NCI-H1436 treated with DMSO at 0.1 percent for 48 hours (cell line): ENCODE measurements at places on chromosomes 12 and 14.

GRCh38 chr12:63864454-63864706, 19.9 kb downstream of the SRGAP1 start:
- no peak for DNase-seq

DNA sequence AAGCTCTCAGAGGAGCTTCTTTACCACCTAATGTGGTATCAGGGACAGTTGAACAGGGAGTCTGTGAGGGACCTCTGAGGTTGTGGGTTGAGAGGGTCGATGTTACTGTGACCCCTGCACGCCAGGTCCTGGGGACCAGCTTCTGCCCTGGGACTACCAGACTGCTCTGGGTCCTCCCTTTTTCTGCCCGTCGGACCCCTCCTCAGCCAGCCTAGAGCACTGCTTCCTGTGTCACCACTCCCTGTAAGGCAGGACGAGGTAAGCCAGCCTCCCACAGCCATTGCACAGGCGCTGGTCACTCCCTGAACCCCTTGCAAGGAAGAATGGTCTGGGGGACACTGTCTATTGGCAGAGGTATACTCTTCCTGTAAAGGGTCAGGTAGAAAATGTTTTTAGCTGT, 38.1 kb downstream of the SYNE3 start:
- DNase-seq = no peak

DNA sequence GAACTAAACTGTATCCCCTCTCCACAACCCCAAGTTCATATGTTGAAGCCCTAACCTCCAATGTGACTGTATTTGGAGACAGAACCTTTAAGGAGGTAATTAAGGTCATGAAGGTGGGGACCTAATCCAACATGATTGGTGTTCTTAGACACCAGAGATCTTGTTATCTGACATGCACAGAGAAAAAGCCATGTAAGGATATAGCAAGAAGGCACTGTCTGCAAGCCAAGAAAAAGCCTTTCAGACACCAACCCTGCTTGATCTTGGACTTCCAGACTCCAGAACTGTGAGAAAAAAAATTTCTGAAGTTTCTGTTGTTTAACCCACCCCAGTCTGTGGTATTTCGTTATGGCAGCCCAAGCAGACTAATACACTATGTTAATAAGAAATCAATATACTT, 62.2 kb upstream of the CFL2 start:
- DNase-seq = no peak

DNA sequence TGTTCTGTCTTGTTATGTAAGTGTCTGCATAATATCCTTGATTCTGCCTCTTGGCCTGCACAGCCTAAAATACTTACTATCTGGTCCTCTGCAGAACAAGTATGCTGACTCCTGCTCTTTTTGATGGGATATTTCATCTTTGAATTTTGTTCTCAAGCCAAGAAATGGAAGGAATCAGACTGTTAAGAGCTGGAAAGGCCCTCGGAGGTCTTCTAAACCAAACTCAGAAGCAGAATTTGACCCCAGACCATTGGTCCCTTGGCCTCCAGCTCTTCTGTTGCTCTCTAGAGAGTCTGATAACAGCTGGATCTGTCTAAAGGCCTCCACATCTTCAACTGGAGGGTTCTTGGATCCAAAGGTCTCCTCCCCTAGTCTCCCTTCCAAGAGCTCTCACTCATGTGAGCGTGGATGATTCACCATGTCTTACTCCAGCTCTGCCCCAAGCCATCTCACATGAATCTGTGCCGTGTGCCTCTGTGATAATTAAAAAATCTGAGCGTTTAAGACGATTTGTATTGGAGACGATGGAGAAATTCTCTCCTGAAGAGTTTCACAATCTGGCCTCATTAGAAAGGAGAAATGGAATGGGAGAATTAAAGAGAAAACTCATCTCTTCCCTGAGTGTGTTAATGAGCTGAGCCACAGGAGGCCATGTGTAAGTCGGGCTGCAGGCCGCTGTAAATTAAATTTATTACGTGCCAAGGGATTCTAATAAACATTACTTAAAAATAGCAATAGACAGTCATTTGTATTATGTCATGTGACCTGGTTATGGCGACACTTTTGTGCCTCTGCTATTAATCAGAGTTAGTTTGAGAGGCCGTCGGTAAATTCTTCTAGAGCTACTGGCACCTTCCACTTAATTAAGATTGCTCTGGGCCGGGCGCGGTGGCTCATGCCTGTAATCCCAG, 15.4 kb upstream of the PRIMA1 start:
- no peak for DNase-seq

DNA sequence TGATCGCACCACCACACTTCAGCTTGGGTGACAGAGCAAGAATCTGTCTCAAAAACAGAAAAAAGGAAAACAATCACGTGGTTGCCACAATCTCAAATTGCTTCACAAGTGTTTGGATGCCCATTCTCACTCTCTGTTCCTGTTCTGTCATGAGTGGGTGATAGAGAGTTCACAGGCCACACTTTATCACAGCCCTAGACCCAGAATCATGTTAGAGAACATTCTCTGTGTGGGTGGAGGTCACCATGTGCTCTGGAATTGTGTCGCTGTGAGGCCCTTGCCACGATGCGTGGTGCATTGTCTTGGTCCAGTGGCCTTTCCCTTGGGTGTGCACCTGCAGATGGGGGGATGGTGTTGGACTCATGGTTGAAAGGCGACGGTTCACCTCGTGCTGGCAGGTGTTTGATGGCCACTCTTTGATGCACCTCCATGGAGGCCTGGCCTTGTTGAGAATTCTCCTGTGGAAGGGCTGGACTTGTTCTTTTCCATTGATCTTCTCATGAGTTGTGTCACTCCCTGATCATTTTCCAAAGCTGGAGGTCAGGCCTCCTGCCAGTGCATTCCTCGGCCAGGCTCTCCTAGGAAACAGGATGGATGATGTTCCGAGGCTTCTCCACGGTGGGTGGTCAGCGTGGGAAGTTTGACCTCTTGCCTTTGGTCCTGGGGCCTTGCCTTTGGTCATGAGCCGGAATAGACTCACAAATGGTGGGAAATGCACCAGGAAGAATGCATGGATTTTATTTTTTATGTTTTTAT, 91.9 kb downstream of the SLC24A4 start:
- no peak for DNase-seq

DNA sequence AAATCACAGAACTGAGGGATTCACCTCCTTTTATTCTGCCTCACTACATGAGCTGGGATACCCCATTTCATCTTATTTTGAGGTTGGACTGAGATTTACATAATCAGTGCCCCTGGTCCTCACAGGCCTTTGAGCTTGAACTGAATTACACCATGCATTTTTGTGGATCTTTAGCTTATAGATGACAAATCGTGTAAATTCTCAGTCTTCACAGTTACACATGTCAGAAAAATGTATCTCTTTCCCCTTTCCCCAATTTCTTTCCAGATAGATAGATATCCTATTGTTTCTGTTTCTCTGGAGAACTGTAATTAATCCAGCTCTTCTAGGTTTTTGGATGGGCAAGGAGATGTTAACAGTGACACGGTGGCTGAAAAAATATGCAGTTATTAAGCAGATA, 1778.9 kb upstream of the SEL1L start:
- no peak for DNase-seq

- DNase-seq = no peak
Observed at GRCh38 chr14:63843796-63844195, 9.0 kb upstream of the SYNE2 start.

DNA sequence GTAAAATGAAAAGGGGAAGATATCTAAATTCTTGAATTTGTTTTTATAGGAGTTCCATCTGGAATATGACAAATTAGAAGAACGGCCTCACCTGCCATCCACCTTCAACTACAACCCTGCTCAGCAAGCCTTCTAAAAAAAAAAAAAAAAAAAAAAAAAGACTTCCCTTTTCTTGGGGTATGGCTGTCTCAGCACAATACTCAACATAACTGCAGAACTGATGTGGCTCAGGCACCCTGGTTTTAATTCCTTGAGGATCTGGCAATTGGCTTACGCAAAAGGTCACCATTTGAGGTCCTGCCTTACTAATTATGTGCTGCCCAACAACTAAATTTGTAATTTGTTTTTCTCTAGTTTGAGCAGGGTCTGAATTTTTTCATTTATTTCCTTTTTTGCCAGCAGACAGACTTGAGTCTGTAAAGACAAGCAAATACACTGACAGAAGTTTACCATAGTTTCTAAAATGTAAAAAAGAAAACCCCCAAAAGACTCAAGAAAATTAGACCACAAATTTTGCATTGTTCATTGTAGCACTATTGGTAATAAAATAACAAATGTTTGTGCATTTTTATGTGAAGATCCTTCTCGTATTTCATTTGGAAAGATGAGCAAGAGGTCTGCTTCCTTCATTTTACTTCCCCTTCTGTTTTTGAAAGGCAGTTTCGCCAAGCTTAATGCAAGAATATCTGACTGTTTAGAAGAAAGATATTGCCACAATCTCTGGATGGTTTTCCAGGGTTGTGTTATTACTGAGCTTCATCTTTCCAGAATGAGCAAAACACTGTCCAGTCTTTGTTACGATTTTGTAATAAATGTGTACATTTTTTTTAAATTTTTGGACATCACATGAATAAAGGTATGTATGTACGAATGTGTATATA, 12.1 kb upstream of the KCNMB4 start:
- no peak for DNase-seq

DNA sequence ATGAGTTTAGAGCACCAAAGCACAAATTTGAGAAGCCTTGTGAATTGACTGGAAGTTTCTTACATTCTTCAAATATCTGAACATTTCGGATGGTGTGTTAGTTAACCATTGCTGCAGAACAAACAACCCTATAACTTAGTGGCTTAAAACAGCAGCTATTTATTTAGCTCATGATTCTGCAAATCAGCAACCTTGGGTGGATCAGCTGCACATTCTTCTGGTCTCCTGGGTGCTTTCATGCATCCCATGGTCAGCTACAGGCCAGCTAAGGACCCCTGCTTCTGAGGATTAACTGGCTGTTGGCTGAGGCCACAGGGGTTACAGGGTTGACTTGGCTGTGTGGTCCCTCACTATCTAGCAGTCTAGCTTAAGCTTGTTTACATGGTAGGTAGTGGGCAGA, 114.0 kb upstream of the HIF1A start:
- no peak for DNase-seq

GRCh38 chr12:130199581-130200390, 37.5 kb downstream of the FZD10 start:
- DNase-seq = no peak

DNA sequence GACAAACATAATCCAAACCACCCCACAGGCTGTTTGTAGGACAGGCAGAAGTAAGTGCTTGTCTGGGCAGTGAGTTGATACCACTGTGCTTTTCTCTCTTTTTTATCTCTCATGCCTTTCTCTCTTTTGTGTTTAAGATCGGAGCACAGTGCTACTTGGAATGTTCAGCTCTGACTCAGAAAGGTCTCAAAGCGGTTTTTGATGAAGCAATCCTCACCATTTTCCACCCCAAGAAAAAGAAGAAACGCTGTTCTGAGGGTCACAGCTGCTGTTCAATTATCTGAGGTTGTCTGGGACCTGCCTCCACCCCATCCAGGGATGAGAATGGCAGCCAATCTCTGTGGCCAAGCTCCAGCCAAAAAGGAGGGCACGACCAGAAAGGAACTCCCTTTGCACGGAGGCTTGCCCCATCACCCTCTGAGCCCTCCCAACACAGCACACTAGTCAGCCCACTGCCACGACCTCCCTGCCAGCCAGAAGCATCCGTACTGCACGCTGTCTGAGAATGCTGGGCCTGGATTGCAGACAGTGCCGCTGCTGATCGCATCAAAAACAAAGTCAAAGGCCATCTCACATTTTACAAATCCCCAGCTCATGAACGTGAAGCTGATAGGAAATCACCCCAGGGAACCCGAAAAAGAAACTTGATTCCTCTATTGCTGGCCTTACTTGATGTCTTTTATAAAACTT, 27.8 kb downstream of the GPHB5 start:
- DNase-seq = no peak

- no peak for DNase-seq
Observed at GRCh38 chr12:108131657-108132126, 2.6 kb downstream of the WSCD2 start.

GRCh38 chr12:130847112-130847511, 8.1 kb upstream of the STX2 start:
- DNase-seq = no peak
